ENCODE measurements at places on chromosomes 12 and 14. TPM values are rescaled to one million over a fixed set of nuclear protein-coding genes. Genes with fewer than 3 reads are reported as not detected.

Gene EIF2S3B
- total RNA-seq, result 0.45 TPM

Gene ASIC1
- total RNA-seq, result 0.39 TPM

Gene APOLD1
- total RNA-seq, result 20.2 TPM

GRCh38 chr14:72646861-72647528 is 246.9 kb downstream of the DPF3 start:
- H3K27me3 ChIP-seq, result no peaks in the 10 kb centered on the region
- no peak for DNase-seq
- no peak overlapping the region for H3K4me3 ChIP-seq
- H3K27ac ChIP-seq, result no peak overlapping the region
- no peaks in the 10 kb centered on the region for H3K36me3 ChIP-seq
- no peaks in the 10 kb centered on the region for H3K4me1 ChIP-seq

GRCh38 chr12:15699886-15700285 is 89.3 kb downstream of the EPS8 start:
- H3K27ac ChIP-seq, result peak overlapping the region; percentile 94
- no peak for DNase-seq
- H3K4me3 ChIP-seq, result no peak overlapping the region

DNA sequence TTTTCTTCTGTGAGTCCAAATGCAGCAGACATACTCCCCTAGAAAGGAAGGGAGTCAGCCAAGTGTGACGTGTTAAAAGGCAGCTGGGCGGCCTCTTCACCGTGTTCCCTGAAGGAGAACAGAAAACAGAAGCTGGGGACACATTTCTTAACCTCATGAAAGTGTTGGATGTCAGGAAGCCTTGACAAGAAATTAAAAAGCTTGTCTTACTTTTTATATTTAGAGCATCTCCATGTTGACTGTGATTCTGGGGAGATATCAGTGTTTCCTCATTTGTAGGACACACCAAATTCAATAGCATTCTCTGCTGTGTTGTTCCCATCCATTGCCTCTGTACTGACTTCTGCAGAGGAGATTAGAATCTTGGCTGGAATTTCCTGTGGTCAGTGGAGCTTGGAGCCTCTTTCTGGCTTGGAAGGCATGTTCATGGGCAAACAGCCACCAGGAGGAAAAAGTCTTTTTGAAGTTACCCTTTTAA is 93.7 kb downstream of the RMST start:
- DNase-seq, result no peak
- no peak overlapping the region for H3K4me3 ChIP-seq
- no peaks in the 10 kb centered on the region for H3K27me3 ChIP-seq
- H3K36me3 ChIP-seq, result no peaks in the 10 kb centered on the region
- no peak overlapping the region for H3K27ac ChIP-seq

GRCh38 chr12:64099397-64099796 is 122.7 kb downstream of the KICS2 start:
- no peaks in the 10 kb centered on the region for H3K27me3 ChIP-seq
- H3K36me3 ChIP-seq, result no peaks in the 10 kb centered on the region
- no peaks in the 10 kb centered on the region for H3K4me1 ChIP-seq
- H3K27ac ChIP-seq, result no peak overlapping the region
- no peak overlapping the region for H3K4me3 ChIP-seq

Gene AKAP3
- 0.68 TPM for total RNA-seq

GRCh38 chr12:74741112-74741511 is 203.5 kb downstream of the ATXN7L3B start:
- H3K4me3 ChIP-seq, result no peak overlapping the region
- no peak for DNase-seq
- H3K27me3 ChIP-seq, result no peaks in the 10 kb centered on the region
- no peaks in the 10 kb centered on the region for H3K36me3 ChIP-seq
- no peak overlapping the region for H3K27ac ChIP-seq

DNA sequence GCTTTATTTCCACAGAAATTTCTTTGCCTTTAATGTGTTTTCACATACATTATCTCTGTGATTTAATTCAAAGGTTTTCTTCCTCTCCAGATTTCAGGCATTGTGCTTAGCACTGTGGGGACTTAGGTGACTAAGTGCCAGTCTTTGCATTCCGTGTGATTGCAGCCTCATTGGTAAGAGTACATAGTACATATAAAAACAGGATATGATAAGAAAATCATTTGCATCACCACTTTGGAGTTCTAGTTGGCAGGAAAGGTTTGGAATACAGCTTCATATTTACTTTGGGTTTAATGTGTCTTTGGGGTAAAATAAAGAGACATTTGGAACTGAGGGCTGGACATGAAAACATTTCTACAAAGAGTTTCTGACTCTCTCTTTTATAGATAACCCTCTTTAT is 37.8 kb upstream of the C12orf75 start:
- no peak for DNase-seq
- no peak overlapping the region for H3K27ac ChIP-seq
- peaks cover 2% of the 10 kb centered on the region for H3K4me1 ChIP-seq
- no peaks in the 10 kb centered on the region for H3K27me3 ChIP-seq
- no peaks in the 10 kb centered on the region for H3K36me3 ChIP-seq

Gene CDC42BPB
- total RNA-seq, result 95.8 TPM

Gene PAPLN
- 21.4 TPM for total RNA-seq

DNA sequence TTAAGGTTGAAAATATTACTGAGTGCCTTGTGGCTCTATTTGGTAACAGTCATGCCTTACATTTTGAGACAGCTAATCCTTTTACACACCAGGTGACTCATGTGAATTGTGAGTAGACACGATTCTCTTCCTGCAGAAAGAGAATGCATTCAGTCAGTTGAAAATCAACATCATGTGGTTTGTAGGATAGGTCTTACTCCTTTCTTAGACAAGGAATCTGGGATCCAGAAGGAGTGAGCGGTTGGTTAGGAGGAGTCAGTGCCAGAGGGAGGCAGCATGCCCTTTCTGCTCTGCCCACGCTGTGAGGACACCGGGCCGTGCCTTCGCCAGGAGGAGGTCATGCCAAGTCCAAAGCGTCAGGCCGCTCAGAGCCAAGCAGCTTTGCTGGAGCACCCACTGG is 47.6 kb downstream of the TRAF3 start:
- no peaks in the 10 kb centered on the region for H3K4me1 ChIP-seq
- H3K27ac ChIP-seq, result no peak overlapping the region
- DNase-seq, result peak; percentile 79
- H3K4me3 ChIP-seq, result no peak overlapping the region
- H3K36me3 ChIP-seq, result no peaks in the 10 kb centered on the region

- DNase-seq, result no peak
- H3K27me3 ChIP-seq, result no peaks in the 10 kb centered on the region
- peak overlapping the region; percentile 80 for H3K4me3 ChIP-seq
- no peak overlapping the region for H3K27ac ChIP-seq
- no peaks in the 10 kb centered on the region for H3K4me1 ChIP-seq
Observed at GRCh38 chr14:105315211-105315721, 718 bp downstream of the PACS2 start.

- H3K27me3 ChIP-seq, result no peaks in the 10 kb centered on the region
- H3K27ac ChIP-seq, result no peak overlapping the region
- H3K4me3 ChIP-seq, result no peak overlapping the region
- peaks cover 2% of the 10 kb centered on the region for H3K36me3 ChIP-seq
- H3K4me1 ChIP-seq, result peaks cover 7% of the 10 kb centered on the region
- DNase-seq, result no peak
Observed at GRCh38 chr14:55665067-55665675, 85.2 kb downstream of the KTN1 start.

DNA sequence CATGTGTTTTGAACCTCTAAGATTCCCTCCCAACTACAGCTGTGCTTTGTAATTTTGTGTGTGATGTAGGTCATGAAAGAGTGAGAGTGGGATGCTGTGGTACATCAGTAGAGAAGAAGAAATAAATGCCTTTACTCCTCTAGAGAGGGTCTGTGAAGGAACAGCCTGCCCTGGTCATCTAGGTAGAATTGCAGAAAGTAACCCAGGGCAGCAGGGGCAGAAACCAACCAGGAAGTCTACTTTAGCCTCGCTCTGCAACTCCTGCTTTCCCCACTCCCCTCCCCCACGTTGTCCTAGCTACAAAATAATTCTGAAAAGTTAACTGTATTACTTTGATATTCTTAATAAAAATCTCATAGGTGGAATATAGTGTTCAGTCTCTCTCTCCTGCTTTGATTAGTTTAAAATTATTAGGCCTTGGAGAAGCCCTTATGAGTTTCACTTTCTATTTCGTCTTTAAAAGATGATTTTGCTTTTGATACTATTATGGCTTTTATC is 7.5 kb downstream of the TBK1 start:
- H3K36me3 ChIP-seq, result peaks cover 12% of the 10 kb centered on the region
- no peak overlapping the region for H3K27ac ChIP-seq
- no peaks in the 10 kb centered on the region for H3K27me3 ChIP-seq
- no peak for DNase-seq
- H3K4me3 ChIP-seq, result no peak overlapping the region

DNA sequence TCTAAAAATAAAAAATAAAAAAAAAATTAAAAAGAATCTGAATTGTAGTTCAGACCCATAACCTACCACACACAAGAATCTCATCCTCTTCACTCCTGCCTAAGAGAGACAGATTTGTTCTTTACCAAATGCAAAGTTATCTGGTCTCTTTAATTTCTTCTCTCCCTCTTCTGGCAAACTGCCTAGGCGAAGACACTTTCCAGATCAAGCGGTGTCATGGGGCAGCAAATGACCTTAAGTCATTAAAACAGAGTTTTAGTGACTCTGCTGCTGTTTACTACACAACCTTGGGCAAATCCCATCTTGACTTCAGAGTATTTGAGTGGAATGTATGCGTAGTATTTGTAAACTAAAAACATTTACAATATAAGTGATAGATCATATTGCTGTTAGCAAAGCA is 60.9 kb upstream of the NID2 start:
- H3K36me3 ChIP-seq, result no peaks in the 10 kb centered on the region
- no peak overlapping the region for H3K27ac ChIP-seq
- H3K4me3 ChIP-seq, result no peak overlapping the region
- H3K27me3 ChIP-seq, result no peaks in the 10 kb centered on the region

GRCh38 chr12:121252712-121253345 is 42.9 kb downstream of the P2RX4 start:
- no peaks in the 10 kb centered on the region for H3K4me1 ChIP-seq
- H3K27me3 ChIP-seq, result no peaks in the 10 kb centered on the region
- no peak overlapping the region for H3K4me3 ChIP-seq
- peaks cover 7% of the 10 kb centered on the region for H3K36me3 ChIP-seq
- no peak for DNase-seq

GRCh38 chr14:82055515-82056115 is 522.0 kb upstream of the SEL1L start:
- H3K27me3 ChIP-seq, result no peaks in the 10 kb centered on the region
- peaks cover 2% of the 10 kb centered on the region for H3K4me1 ChIP-seq
- no peak for DNase-seq
- H3K27ac ChIP-seq, result no peak overlapping the region
- no peaks in the 10 kb centered on the region for H3K36me3 ChIP-seq

Gene PRDM4
- 26.7 TPM for total RNA-seq

DNA sequence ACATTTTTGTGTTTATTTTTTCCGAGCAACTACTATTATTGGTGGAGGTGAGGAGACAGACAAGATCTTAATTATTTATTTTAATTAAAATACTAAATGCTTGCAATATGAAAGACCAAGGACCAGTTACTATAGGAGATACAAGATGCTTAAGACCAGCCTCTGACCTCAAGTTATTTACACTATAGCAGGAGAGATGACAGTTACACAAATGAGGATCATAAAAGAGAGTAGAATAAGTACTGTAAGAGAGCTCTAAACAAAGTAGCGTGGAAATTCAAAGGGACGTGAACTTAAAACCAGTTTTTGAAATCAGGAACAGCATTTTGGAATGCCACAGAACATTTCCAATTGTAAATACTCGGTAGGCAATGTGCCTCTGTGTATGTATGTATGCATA is 128.0 kb upstream of the ATF1 start:
- H3K36me3 ChIP-seq, result no peaks in the 10 kb centered on the region
- H3K27ac ChIP-seq, result no peak overlapping the region
- no peak overlapping the region for H3K4me3 ChIP-seq
- no peaks in the 10 kb centered on the region for H3K27me3 ChIP-seq

- H3K36me3 ChIP-seq, result no peaks in the 10 kb centered on the region
- DNase-seq, result no peak
- H3K4me3 ChIP-seq, result no peak overlapping the region
- no peaks in the 10 kb centered on the region for H3K4me1 ChIP-seq
Observed at GRCh38 chr12:60345442-60345841, 749.6 kb downstream of the SLC16A7 start.

GRCh38 chr14:24674204-24674970 is 40.4 kb upstream of the GZMB start:
- no peaks in the 10 kb centered on the region for H3K27me3 ChIP-seq
- H3K36me3 ChIP-seq, result no peaks in the 10 kb centered on the region
- H3K4me1 ChIP-seq, result no peaks in the 10 kb centered on the region

Gene DCN
- 863 TPM for total RNA-seq

- H3K4me1 ChIP-seq, result no peaks in the 10 kb centered on the region
- H3K27ac ChIP-seq, result no peak overlapping the region
- H3K27me3 ChIP-seq, result no peaks in the 10 kb centered on the region
- DNase-seq, result no peak
- H3K36me3 ChIP-seq, result no peaks in the 10 kb centered on the region
Observed at GRCh38 chr12:74431801-74432200, 105.8 kb upstream of the ATXN7L3B start.

Gene TRHDE
- total RNA-seq, result 1.8 TPM

- no peak overlapping the region for H3K4me3 ChIP-seq
- no peak overlapping the region for H3K27ac ChIP-seq
- H3K36me3 ChIP-seq, result no peaks in the 10 kb centered on the region
- no peak for DNase-seq
- no peaks in the 10 kb centered on the region for H3K4me1 ChIP-seq
Observed at GRCh38 chr12:46218322-46219095, 50.3 kb downstream of the SLC38A1 start.

Gene ENDOU
- total RNA-seq, result 0.29 TPM

Gene TBX3
- total RNA-seq, result 6.8 TPM

Gene SPTSSA
- 19.5 TPM for total RNA-seq

DNA sequence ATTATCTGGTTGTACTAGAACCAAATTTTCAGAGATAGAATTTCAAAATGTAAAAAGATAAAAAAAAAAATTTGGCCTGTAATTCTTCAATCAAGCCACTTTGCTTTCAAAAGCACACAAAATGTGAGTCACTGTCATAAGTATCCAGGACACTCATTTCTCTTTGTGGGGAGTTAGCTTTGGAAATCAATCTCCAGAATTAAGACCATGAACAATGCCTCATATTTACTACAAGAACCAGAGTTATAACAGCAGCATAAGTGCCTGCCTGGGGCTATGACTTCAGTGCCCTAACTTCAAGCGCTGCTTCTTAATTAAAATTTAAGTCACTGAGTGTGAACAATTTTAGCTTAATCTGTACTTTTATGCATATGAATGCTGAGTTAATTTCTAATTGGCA is 162.1 kb downstream of the C12orf42 start:
- no peak overlapping the region for H3K27ac ChIP-seq
- no peaks in the 10 kb centered on the region for H3K4me1 ChIP-seq

Gene LLPH
- 19.0 TPM for total RNA-seq

Gene PTPRO
- total RNA-seq, result 11.7 TPM
